Central memory CD4-positive, alpha-beta T cell (primary cell): ENCODE measurements at places on chromosomes 11 and 22.

DNA sequence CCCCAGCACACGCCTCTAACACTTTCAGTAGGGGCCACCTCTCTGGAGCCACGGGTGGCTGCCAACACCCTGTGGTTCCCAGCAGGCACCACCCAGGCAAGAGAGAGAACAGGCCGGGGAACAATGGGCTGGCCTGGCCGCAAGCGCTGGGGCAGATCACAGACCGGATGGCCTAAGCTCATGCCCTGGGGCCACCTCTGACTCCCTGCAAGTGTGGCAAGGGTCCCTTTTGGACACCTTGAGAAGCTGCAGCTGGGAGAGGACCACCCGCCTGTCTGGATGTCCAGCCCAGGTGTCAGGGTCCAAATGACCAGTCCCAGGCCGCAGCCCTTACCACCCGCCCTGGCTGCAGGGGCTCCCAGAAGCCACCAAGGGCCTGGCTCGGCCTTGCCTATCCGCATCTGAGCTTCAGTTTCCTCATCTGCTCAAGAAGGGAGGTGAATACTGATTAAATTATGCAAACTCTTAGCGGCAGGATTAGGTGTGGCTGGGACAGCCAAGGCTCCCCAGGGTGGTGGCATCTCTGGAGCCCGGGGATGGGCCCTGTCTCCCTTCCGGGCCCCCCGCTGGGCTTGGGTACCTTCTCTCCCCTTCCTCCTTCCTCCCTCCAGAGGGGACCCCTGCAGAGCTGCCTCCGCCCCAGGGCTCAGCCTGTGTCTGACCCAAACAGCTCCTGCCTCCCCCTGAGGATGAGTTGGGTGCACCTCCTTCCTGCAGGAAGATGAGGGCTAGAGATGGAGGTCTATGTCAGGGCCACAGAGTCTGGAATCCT, 785 bp upstream of the SUSD2 start:
- DNase-seq = no peak

DNA sequence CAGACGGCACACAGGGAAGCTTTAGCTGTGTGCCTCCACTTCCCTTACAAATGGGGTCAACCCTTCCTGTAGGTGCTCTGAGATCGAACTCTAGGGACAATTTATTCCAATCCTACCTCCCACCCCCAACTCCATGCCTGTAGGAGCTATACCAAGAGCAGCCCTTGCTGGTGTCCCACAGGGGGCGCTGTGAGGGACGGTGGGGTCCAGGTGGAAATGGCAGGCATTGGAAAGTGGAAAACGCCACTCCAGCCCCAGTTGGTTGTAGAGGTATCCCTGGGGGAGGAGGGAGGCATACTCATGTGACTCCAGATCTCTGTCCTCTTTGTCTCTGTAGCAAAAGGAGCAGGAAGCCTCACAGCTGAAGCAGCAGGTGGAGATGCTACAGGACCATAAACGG, 161.3 kb downstream of the MYO18B start:
- DNase-seq = no peak

DNA sequence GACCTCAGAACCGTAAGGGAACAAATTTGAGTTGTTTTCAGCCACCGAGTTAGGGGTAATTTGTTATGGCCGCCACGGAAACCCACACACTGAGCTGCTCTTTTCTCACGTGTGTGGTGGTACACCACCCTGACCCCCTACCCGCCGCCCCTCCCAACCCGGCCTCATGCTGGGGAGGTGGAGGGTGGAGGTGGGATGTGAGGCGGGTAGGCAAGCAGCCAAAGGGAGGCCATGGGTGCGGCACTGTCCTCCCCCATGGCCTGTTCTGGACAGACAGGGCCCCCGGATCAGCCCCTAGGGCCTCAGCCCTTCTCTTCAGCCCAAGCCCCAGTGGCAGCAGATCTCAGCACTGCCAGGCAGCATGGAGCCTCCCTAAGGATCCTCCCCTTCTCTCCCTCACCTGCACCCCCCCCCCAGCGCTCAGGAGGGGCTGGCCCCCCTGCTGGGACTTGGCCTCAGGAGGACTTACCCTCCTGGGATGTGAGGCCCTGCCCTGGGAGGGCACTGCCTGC, 7.9 kb downstream of the PRR5 start:
- DNase-seq = peak; percentile 34

DNA sequence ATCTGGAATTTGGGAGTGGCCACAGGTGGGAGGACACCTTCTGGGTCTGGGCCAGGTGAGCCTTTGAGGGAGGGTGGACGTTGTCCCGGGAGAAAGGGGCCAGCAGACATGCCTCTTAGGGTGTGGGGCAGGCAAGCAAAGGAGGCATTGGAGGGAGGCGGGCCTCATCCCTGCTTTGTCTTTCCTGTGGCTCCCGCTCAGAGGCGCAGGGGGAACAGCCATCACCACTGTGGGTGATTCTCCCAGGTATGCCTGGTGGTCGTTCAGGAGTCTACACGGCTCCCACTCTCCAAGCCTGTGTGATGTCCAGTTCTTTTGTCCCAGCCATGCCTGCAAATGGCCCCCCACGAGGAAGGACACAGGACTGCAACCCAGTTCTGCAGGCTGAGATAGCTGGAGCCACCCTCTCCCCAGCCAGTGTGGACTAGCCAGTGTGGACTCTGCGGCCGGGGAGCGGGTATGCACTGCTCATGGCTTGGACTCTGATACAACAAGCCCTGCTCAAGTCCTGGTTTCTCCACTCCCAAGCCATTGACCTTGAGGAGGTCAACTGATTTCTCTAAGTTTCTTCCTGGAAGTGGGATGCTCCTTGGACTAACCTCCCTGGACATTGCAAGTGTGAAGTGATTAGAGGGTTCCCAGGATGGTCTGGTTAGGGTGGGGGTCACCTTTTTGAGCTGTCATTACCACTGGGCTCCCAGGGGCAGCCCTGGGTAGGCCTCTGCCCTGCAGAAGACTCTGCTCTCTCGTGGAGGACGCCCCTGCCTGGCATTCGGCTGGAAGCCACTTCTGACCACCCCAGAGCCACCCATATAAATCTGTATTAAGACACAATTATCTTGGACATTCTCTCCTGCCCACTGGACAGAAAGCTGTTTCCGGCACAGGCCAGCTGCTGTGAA, 1151.2 kb downstream of the BRD1 start:
- DNase-seq = no peak

GRCh38 chr22:33018232-33018864, 39.8 kb downstream of the SYN3 start:
- DNase-seq = no peak

DNA sequence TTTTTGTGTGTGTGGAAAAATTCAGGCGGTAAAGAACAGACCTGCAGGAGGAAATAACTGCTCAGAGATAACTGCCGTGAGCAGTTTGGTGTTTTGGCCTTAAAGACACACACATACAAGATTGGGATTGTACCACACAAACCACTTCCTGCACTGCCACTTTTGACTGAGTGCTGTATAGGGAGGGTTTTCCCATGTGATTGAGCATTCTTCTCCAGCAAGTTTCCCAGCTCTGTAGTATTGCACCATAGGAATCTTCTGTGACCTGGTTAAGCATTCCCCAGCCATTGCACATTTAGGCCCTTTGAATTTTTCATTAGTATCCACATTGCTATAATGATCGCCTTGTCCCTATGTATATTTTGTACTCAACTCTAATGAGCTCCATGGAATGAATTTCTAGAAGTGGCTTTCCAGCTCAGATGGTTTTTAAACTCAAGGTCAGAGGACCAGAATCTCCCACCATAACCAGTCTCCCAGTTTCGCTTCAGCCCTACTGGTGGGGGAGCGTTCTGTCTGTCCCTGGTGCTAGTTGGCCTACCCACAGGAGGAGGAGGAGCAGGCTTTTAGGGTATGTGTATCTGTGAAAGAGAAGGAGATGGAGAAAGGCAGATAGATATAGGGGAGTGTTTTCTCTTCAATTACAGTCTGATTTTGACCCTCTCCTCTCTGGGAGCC, 9.3 kb downstream of the CD82 start:
- DNase-seq = peak; percentile 49

- DNase-seq = no peak
Observed at GRCh38 chr11:44057340-44057739, 8.7 kb upstream of the ACCS start.

DNA sequence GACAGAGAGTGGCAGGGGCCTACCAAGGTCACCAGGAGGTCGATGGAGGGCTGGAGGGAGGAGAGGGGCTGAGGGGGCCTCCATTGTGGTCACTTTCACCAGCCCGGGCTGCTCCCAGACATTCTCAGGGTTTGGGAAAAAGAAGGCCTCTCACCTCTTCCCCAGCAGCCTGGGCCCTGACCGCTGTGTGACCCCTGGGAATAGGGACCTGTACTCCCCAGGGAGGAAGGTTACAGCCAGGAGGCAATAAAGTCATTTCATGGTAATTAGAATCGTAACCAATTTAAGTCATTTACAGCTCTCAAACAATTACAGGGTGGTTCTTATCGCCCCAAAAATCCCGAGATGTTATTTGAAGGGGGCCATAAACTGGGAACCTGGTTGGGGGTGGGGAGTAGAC, 37.8 kb downstream of the ISX start:
- DNase-seq = no peak

DNA sequence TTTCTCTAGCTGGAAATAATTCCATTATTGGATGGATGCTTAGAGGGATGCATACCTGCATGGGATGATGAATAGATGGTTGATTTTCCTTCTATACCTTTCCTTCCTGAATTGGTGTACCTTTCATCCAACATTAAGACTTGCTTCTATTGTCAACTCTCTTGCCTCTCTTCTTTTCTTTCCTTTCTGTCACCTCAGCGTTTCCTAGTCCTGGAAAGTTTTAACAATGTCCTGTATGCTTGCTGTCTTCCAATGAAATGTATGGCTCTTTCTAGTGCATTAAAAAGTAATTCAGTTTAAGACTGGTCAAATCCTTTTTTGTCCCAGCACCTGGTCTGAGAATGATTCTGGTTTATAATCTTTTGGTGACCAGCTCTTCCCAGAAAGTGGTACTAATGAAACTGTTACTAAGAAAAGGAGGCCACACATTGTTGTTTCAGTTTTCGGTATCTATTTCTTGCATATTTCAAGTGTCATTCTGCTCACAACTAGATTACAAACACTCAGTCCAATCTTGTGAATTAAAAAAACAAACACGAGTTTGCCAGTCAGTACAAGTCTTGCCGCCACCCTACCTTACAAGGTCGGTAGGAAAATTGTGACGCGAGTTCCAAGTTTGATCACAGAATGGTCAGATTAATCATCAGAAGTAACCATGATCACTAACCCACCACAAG, 8.0 kb downstream of the POU2AF1 start:
- no peak for DNase-seq

DNA sequence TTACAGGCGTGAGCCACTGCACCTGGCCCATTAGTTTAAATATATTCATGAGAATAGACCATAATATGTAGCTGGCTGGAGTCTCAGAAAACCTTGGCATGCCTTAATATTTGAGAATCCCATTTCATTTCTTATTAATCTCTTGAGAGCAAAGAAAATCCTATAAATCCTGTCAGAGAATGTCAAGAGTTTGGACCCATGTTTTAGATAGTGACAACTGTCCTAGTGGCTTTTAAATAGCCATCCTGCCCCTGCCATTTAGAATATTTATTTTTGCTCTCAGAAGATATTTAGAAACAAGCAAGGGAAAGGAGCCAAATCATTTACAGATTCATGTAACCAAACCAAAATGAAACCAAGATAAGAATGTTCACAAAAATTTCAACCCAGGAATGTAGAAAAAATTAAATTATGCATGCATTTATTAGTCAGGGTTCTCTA, 107.2 kb downstream of the SWAP70 start:
- no peak for DNase-seq

GRCh38 chr11:128472128-128473089, 114.9 kb downstream of the ETS1 start:
- peak; percentile 55 for DNase-seq

DNA sequence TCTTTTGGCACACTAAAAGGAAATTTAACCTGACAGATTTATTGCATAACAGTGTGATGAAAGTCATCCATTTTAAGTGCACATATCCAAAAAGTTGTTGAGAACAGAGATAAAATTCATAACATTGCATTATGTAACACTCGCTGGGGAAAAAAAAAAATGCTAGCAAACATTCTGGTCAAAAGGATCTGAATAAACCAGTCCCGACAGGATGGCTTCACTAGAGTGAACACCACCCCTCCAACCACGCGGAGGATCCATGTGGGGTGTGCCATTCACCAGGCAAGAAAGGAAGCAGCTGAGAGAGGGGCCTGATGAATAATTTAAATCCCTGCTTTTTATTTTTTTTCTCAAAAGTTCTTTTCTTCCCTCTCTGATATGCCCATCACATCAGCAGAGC, 258.7 kb downstream of the DCDC1 start:
- DNase-seq = no peak

DNA sequence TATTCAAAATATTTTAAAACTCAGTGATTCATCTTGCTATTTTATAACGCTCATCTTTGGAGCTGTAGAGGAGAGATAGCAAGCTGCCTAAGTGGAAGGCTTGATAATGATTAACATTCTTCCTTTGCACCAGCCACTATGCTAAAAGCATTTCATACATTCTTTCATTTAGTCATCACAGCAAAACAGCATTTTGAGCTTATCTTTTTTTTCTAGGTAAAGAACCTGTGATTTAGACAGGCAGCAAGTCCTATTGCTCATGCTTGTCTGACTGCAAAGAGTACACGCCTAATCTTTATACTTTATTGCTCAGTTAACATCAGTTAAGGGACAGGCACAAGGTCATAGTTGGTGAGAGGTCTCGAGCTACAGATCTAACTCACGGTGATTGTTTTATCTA, 713.1 kb upstream of the ARHGAP42 start:
- no peak for DNase-seq

GRCh38 chr11:114377612-114378267, 22.6 kb downstream of the C11orf71 start:
- DNase-seq = no peak

- DNase-seq = no peak
Observed at GRCh38 chr11:124329787-124330478, 9.9 kb upstream of the OR8D2 start.

GRCh38 chr11:1199751-1200610, 22.9 kb upstream of the MUC5B start:
- no peak for DNase-seq

GRCh38 chr11:86748296-86748695, 52.0 kb upstream of the PRSS23 start:
- no peak for DNase-seq
